ENCODE measurements at places on chromosomes 2 and 18. TPM values are rescaled to one million over a fixed set of nuclear protein-coding genes. Genes with fewer than 3 reads are reported as not detected.

ELOA2 gene
- not detected for total RNA-seq

ERBB4 gene
- total RNA-seq: not detected

PTPRN gene
- total RNA-seq: not detected

GRCh38 chr2:141063406-141063805, 1067.4 kb downstream of the LRP1B start:
- DNase-seq: no peak

DNA sequence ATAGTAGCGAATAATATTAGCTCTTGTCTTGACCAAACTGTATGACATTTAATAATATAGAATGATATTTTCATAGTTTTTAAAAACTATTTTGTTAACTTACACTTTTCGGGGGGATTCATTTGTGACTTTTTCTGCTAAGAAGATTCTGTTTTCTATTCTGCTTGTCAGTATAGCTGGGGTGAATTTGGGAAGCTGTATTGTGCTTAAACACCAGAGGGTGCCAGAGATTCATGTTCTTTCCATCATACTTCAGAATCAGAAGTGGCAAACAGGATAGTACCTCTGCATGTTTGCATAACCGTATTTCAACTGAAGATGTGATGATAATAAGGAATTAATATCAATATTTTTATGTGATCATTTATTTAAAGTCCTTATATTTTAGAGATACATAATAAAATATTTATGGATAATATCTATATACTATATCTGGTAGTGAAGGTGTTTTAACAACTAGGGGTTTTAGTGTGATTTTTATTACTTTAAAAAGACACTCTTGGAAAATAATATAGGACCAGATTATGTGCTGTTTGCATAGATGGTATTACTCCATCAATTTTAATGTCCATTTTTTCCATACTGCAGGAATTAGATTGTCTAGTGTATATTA, 81.0 kb downstream of the TAF4B start:
- DNase-seq: no peak

DLX1 gene
- total RNA-seq: not detected

SKOR2 gene
- total RNA-seq: not detected

DNA sequence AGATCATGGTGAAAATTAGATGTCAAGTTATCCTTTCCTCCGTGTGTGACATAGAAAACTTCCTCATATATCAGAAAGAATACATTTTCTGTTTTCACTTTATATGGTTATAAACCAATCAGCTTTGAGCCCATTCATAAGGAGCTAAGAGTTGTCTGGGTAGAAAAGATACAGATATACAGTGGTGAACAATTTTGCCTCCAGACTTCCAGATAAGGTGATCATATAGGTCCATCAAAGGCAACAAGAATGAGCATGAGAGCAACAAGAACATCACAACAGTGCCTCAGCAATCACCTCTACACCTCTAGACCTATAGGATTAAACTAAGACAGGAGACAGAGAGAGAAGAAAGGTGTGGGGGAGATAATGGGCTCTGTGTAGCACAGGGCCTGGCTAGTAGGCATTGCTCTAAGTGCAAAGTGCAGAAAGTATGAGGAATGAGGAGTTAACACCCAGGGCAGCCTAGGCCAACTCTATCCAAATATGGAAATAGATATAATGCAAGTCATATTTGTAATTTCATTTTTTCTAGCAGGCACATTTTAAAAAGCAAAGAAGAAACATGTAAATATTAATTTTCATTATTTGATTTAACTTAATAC, 8.3 kb downstream of the TNP1 start:
- DNase-seq: no peak

- no peak for DNase-seq
Measured at GRCh38 chr18:76757335-76757734, 65.0 kb upstream of the ZNF236 start.

GRCh38 chr18:32349728-32350395, 120.8 kb downstream of the GAREM1 start:
- DNase-seq: no peak

DNA sequence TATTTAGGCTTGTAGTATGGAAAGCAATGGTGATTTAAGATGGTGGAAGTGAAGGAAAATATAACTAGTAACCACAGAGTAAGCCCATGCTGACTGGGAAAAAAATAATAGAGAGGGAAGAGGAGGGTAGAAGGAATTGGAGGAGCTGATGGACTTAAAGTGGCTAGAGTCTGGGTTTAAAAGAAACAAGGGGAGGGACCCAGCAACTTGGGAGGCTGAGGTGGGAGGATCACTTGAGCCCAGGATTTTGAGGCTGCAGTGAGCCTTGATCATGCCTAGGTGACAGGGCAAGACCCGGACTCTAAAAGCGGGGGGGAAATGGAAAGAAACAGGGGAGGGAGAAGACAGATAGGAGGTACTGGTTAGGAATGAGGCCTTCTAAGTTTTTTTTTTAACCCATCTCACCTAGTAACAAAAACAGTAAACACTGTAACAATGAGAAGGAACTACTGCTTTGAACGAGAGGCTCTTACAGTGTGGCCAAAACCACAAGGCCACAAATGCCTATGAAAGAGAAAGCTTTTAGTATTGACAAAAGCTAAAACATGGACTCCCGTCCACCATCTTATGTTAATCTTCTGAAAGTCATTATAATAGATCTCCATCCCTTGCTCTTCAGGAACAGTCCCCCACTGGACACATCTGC, 26.6 kb downstream of the METTL8 start:
- no peak for DNase-seq

- DNase-seq: no peak
Measured at GRCh38 chr18:48797841-48798255, 152.9 kb downstream of the SMAD7 start.

DNA sequence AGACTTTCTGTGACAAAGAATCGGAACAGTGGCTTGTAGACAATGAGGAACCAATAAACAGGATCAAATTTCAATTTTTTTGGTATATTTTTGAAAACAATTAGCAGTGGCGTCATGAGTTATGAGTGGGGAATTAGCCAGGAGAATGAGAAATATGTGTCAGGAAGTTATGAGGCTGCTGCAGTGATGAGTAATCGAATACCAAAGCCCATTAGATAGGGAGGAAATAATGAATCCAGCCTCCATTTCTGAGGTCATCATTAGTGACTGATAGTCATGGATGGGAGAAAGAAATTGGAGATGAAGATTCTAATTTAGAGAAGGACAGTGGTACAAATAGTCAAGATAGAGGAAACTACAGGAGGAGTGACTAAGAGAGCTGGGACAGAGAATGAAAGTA, 673.1 kb upstream of the VRK2 start:
- no peak for DNase-seq

DNA sequence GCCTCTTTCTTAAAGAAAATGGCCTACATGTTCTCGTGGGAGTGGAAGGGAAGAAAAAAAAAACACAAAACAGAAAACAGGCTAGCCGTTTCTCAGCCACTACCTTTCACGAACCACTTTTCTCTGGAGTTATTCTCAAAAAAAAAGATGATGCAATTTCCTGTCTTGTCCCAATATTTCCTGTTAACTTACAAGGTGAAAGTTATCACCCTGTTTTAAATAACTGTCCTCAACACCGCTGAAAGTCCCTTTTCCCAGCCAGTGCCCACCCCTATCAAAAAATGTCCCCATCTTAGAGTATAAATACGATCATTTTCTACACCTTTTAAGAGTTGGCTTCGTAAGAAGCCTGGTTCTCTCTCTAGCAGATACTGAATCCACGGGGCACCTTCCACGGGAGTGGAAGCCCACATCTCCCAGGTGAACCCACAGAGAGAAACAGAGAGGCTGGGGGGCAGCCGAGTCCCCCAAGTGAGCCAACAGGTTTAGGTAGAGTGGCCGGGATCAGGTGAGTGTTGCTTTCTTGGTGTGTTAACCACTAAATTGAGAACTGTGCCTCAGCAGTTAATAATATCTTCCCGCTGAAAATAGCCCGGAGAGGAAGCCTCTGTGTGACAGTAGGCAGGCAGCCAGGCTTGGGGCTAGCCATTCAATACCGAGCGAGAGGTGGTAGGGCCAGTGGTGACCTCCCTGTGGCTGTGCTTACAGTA, 15.9 kb downstream of the SMAD7 start:
- DNase-seq: no peak

ZAP70 gene
- 354 TPM for total RNA-seq

GRCh38 chr18:60809937-60810336, 437.4 kb upstream of the MC4R start:
- no peak for DNase-seq

DNA sequence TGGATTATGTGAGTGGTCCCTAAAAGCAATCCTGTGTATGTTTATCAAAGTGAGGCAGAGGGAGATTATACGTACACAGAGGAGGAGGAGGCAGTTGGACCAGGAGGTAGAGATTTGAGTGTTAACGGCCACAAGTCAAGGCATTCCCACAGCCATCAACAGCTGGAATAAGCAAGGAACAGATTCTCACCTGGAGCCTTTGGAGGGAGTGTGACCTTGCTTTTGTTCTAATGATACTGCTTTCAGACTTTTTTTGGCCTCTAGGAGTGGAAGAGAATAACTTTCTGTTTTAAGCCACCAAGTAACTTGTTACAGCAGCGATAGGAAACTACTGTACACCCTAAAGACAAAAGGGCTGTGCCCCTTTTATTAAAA, 18.1 kb downstream of the LCLAT1 start:
- DNase-seq: no peak

DNA sequence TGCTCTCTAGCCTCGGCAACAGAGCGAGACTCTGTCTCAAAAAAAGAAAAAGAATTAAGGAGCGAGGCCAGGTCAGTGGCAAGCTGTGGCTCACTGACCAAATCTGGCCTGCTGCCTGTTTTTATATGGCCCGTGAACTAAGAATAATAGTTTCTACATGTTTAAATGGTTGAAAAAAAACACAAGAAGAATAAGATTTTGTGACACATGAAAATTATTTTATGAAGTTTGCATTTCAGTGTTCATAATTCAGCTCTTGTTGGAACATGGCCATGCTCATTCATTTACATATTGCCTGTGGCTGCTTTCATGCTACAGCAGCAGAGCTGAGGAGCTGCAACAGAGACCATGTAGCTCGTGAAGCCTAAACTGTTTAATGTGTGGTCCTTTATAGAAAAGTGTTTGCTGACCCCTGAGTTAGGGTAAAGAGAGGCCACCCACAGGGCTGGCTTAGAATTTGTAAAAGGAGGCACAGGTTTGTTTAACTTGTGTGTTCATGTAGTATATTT, 59.5 kb downstream of the MFSD6 start:
- no peak for DNase-seq

RMDN2 gene
- total RNA-seq: 8.1 TPM

ATP6V1B1 gene
- not detected for total RNA-seq

- DNase-seq: no peak
Measured at GRCh38 chr2:205566606-205567168, 115.6 kb upstream of the NRP2 start.

DNA sequence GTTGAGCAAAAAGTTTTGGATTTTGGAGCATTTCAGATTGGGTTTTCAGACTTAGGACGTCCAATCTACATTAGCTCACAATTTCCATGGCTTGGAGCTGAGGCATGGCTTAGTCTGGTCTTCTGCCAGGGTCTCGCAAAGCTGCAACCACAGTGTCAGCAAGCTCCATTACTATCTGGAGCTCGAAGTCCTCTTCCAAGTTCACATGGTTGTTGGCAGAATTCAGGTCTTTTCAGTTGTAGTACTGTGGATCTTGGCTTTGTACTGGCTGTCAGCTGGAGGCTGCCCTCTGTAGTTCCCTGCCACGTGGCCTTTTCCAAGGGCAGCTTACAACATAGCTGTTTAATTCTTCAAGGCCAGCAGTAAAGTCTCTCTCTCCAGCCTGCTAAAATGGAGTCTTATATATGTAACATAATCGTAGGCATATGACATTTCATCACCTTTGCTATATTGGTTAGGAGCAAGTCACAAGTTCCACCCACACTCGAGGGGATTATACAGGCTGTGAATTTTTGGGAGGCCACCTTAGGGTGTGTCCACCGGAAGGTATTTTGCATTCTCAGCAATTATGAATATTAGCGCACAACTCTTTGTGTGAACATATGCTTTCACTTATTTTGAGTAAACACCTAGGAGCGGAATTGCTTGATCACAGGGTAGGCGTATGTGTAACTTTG, 41.5 kb upstream of the EPC2 start:
- DNase-seq: no peak

IMPA2 gene
- total RNA-seq: 27.8 TPM

COBLL1 gene
- not detected for total RNA-seq

DNA sequence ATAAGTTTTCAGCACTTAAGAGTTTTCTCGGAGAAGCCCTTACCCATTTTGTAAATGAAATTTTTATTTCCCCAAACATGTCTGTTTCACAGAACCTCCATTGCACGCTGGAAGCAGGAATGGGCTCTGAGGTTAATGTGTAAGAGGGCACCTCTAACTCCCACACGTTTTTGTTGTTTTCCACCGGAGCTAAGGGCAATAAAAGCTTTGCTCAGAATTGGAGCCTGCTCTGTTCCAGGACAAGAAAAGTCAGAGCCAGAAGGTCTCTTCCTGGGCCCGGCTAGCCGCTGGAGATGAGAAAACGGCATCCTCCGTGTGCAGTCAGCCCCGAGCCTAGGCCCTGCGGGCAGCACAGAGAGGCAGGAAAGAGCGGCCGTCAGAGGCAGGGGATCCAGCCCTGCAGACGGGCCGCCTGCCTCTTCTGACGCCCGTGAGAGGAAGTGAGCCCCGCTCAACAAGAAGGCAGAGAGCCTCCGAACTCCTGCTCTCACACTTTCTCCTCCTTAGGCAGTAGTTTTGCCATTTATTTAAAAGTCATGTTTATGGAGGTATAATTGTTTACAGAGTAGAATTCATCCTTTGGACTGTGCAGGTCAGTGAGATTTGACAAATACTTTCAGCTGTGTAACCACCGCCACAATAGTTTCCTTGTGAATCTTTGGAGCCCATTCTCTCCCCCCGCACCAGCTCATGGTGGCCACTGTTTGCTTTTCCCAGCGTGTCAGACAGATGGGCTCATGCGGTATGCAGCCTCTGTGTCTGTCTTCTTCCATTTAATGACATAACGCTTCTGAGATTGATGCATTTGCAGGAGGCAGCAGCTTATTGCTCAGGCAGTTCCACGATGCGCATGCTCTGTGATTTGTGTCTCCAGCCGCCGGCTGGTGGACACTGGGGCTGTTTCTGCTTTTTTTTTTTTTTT, 117.3 kb downstream of the GALR1 start:
- no peak for DNase-seq

- DNase-seq: no peak
Measured at GRCh38 chr2:178114462-178114861, 2.2 kb downstream of the RBM45 start.

DNA sequence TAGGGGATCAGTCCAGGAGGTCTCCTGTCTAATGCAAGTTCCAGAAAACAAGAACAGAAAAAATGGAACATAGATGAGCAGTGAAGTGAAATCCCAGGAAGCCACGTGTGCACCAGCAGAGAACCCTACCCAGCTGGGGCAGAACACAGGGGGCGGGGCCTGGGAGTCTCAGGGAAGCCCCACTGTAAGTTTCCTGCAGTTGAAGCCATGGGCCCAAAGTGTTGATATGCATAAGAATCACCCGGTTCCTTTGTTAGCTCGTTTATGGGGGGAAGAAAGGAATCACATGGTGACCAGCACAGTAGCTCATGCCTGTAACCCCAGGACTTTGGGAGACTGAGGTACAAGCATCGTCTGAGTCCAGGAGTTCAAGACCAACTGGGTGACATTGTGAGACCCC, 131.3 kb downstream of the INO80D start:
- no peak for DNase-seq

IL18R1 gene
- 2.1 TPM for total RNA-seq

TRIM54 gene
- total RNA-seq: not detected

GRCh38 chr2:216159646-216160045, 50.5 kb downstream of the XRCC5 start:
- no peak for DNase-seq

Data from naive thymus-derived CD4-positive, alpha-beta T cell (primary cell).